ENCODE measurements at places on chromosomes 2 and 18. TPM values are rescaled to one million over a fixed set of nuclear protein-coding genes. Genes with fewer than 3 reads are reported as not detected.
A peak's percentile ranks its signal among the peaks of the same experiment; 100 is the strongest.

DNA sequence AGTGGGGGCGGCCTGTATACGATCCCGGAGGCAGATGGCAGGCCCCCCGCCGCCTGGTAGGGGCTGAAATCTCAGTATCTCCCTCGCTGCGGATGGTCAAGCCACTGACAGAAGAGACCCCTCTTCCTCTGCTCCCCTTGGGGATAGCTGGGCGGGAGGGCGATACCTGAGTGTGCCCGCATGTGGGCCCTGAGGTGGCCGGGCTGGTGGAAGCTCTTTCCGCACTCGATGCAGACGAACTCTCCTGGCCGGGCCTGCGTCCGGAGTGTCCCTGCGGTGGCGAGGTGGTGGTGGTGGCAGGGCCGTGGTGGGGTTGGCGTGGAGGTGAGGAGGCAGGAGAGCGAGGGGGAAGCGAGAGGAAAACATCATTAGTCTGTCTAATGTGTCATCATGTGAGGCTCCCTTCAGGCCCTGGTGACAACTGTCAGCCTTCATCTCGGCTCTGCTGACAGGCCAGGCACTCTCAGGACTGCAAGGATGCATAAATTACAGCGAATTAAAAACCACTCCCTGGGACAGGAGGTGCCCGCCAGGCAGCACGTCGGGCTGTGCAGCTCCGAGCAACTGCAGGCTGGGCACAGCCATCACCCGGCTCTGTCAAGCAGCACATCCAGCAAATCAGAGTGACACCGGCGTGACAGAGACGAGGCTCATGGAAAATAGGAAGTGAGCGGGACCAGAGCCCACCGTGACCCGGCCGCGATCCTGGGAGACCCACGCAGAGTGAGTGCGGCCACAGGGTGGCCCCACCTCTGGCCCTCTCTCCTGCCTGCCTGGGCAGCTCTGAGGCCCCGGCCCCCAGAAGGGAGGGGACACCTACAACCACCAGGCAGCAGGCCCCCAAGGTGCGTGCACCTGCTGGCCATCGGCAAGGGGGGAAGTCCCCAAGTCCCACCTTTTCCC lies 123.5 kb downstream of the ZNF516 start:
- DNase-seq = no peak

GRCh38 chr2:97991081-97991856 lies 4.5 kb downstream of the TMEM131 start:
- DNase-seq = no peak

GRCh38 chr2:152050341-152050740 lies 48.5 kb downstream of the CACNB4 start:
- DNase-seq = no peak

DNA sequence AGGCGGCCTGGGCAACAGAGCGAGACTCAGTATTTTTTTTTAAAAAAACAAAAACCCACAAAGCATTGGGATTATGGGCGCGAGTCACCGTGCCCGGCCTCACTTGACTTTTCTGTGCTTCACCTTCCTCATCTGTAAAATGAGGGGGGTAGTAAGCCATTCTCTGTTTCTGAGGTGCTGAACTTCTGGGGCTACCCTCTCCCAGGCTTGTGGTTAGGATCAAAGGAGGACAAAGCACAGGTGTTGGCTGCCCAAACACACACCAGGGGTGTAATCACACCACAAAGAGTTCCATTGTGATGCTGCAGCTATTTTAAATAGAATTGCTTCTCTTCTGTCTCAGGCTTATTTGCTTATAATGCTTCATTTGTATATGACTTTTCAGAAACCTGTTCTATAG lies 35.8 kb upstream of the INHBB start:
- no peak for DNase-seq

DYNAP gene
- total RNA-seq = not detected

- no peak for DNase-seq
These were observed 61.4 kb downstream of the MYO5B start for GRCh38 chr18:50133526-50133925.

- no peak for DNase-seq
These were observed 228.5 kb downstream of the RTP5 start for GRCh38 chr2:242098034-242098433.

- DNase-seq = no peak
These were observed 35.3 kb downstream of the LRRFIP1 start for GRCh38 chr2:237662671-237663093.

GRCh38 chr18:23331091-23331920 lies 121.8 kb upstream of the RIOK3 start:
- DNase-seq = no peak

- DNase-seq = no peak
These were observed 19.3 kb downstream of the ALPK2 start for GRCh38 chr18:58609536-58609993.

- no peak for DNase-seq
These were observed 256.3 kb downstream of the SRBD1 start for GRCh38 chr2:45354776-45355175.

DNA sequence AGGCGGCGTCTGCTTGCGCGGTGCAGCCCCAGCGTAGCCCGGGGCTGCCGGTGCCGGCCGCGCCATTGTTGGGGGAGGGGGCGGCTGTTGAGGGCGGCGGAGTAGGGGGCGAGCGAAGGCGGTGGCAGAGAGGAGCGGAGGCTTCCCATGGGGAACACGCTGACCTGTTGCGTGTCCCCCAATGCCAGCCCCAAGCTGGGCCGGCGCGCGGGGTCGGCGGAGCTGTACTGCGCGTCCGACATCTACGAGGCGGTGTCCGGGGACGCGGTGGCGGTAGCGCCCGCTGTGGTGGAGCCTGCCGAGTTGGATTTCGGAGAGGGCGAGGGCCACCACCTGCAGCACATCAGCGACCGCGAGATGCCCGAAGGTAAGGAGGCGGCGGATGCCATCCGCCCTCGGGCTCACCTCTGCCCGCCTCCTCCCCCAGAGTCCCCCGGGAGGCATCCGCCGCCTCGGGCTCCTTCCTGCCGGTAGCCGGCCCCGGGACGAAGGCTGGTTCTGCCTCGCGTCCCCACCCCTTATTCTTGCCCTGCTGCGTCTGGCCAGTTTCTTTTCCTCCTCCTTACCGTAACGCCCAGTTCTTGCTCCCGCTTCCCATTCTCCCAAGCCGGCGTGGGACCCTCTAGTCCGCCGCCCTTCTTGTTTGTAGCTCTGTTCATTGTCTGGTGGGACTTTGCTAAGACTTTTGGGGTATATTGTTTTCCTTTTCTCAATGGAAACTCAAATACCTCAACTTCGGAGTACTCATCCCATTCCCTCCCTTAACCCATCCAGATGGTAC lies 500 bp downstream of the CCNYL1 start:
- DNase-seq = peak; percentile 79

MCFD2 gene
- 36.4 TPM for total RNA-seq

- no peak for DNase-seq
These were observed 310.2 kb upstream of the ID2 start for GRCh38 chr2:8371653-8372052.

DNA sequence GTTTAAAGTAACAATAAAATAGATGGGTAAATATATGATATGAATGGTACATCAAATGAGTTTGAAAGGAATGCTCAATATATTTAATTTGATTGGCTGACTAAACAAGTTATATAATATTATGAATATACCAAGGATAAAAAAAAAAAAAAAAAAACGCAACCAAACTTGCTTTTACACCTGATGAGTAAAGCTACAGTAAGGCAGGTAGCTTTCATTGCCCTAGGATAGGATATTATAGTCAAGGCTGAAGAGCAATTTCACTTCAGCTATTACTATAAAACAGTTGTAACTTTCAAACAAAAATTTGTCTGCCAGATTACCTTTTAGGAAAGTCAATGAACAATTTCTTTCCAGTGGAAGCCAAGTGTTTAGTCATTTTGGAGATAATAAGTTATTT lies 56.8 kb upstream of the PEX13 start:
- no peak for DNase-seq

- no peak for DNase-seq
These were observed 156.4 kb downstream of the ZFP36L2 start for GRCh38 chr2:43070030-43070429.

Measured in CD4-positive, CD25-positive, alpha-beta regulatory T cell (primary cell).